ENCODE measurements at places on chromosomes 4 and X. TPM values are rescaled to one million over a fixed set of nuclear protein-coding genes. Genes with fewer than 3 reads are reported as not detected.

- H3K27me3 ChIP-seq, result no peaks in the 10 kb centered on the region
- H3K36me3 ChIP-seq, result peaks cover 8% of the 10 kb centered on the region
- H3K4me3 ChIP-seq, result no peak overlapping the region
These were observed 22.4 kb upstream of the CLTRN start for GRCh38 chrX:15686818-15687685.

DNA sequence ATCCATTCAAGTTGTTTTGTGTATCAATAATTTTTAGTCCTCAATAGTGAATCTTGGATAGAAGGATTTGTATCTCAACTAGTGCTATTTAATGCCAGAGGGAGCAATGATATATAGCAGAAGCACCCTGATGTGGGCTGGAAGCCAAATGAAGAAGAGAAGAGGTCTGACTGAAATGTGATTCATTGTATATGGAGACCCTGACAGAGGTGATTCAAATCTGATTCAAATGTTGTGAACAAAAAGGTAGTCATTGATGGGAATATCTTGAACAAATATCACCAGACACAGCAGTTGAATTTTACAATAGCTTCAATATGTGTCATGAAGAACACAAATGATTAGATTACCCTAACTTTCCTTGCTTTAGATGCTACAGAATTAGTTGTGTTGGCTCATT lies 27.5 kb upstream of the SULT1B1 start:
- no peaks in the 10 kb centered on the region for H3K36me3 ChIP-seq
- H3K4me3 ChIP-seq, result no peak overlapping the region
- no peak overlapping the region for H3K27ac ChIP-seq
- no peak for DNase-seq
- H3K27me3 ChIP-seq, result no peaks in the 10 kb centered on the region

GRCh38 chr4:154368060-154368459 lies 123.5 kb downstream of the DCHS2 start:
- H3K4me1 ChIP-seq, result peaks cover 6% of the 10 kb centered on the region
- no peak overlapping the region for H3K27ac ChIP-seq
- no peaks in the 10 kb centered on the region for H3K36me3 ChIP-seq
- no peak overlapping the region for H3K4me3 ChIP-seq

DNA sequence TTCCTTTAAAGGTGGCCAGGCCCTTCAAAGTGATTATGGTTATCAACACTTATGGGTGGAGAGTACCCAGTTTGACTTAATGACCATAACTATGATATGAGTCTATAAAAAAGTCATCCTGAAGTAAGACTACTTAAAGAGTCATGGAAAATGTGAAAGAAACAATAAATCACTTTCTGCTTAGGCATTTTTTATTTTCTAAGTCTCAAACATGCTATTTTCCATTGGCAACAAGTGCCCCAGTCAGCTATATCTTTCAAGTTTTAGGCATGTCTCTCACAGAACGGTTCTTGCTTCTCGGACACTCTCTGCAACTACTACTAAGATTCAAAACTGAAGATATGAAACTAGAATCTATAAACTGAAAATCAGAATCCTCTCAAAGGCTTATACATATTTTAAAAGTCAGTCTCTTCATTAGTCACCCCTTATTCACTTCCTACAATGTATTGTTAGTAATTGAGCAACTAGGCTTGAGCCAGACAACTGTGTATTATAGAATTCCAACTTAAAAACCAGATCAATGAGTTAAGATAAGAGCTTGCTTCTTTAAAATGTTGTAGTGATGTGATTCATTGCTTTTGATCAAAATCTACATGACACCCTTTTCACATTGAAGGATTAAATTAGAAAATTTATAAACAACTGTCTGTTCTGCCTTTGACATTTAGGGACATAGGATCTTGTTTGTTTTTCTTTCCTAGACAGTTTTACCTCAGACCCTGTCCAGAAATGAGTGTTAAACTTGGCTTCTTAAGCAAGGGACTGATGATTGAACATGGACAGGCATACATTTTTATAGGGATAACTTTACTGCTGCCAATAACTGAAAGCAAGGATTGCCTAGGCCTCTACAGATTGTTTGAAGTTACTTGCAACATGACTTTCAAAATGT lies 2.9 kb downstream of the ANTXR2 start:
- peaks cover 2% of the 10 kb centered on the region for H3K27me3 ChIP-seq
- H3K4me1 ChIP-seq, result peaks cover 60% of the 10 kb centered on the region
- no peak overlapping the region for H3K4me3 ChIP-seq
- H3K36me3 ChIP-seq, result peaks cover 7% of the 10 kb centered on the region
- H3K27ac ChIP-seq, result no peak overlapping the region

DNA sequence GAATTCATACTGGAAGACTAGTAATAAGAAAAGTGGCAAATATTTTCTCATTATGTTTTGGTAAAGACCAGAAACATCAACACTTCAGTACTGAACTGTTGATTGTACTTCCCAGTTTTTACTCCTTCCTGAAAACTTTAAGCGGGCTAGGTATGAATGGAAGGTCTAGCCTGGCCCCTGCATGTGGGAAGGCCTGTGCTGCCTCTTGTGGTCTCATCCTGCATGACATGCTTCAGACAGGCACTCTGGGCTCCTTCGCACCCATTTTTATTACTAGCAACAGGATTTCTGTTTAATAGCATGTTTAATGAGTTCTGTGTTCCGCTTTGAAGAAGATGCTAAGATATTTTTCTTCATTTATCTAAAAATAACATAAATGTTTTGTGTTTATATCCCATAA lies 279.1 kb downstream of the ANK2 start:
- no peaks in the 10 kb centered on the region for H3K4me1 ChIP-seq
- peaks cover 6% of the 10 kb centered on the region for H3K27me3 ChIP-seq
- H3K4me3 ChIP-seq, result no peak overlapping the region
- DNase-seq, result peak; percentile 13
- no peak overlapping the region for H3K27ac ChIP-seq

- H3K36me3 ChIP-seq, result peaks cover 3% of the 10 kb centered on the region
- no peak overlapping the region for H3K4me3 ChIP-seq
- H3K27me3 ChIP-seq, result no peaks in the 10 kb centered on the region
- H3K27ac ChIP-seq, result no peak overlapping the region
These were observed 114.5 kb downstream of the SLC10A7 start for GRCh38 chr4:146407257-146407656.

DNA sequence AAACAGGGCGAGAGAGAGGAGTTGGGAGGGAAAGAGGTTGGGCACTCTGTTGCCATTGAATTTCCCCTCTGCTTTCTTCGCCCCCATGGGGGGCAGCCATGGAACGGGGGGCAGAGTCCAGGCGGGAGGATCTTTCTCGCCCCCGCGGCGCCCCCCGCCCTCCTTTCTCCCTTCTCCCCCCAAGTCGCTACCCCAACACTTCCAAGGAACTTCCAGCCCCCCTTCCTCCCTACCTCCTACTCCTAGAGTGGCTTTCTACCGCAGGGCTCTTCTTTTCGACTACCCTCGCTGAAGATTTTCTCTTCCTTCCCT lies 594 bp upstream of the STAG2 start:
- peak overlapping the region; percentile 96 for H3K4me3 ChIP-seq
- no peaks in the 10 kb centered on the region for H3K27me3 ChIP-seq
- H3K27ac ChIP-seq, result peak overlapping the region; percentile 99
- H3K4me1 ChIP-seq, result peaks cover 19% of the 10 kb centered on the region
- peaks cover 10% of the 10 kb centered on the region for H3K36me3 ChIP-seq
- no peak for DNase-seq

DNA sequence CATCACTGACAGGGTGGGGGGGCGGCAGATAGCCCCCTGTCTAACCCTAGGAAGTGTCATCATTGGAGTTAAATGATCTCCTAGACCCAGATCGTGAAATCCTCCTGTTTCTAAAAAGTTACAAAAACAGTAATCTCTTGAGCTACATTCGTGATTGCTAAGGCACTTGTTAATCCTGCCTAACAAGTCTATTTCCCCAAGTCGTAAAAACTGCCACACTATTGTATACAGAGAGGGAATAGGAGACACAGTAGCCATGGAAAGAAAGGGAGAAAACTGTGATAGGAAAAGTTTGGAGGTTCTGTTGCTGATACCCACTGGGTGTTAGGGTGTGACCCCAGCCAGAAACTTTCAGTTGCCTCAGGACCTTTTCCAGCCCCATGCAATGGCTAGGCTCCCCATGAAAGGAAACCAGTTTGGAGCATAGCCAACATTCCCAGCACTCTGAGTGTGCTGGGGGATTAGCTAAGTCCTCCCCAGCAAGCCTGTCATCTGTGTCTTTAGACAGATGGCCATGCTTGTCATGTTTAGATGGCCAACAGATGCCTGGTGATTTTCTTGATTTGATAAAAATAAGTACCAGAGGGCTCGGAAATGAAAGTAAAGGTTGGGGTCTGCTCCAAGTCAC lies 63.3 kb upstream of the ANXA10 start:
- no peaks in the 10 kb centered on the region for H3K27me3 ChIP-seq
- DNase-seq, result no peak
- H3K4me3 ChIP-seq, result no peak overlapping the region
- H3K36me3 ChIP-seq, result no peaks in the 10 kb centered on the region

GRCh38 chrX:41759817-41760216 lies 35.8 kb downstream of the GPR82 start:
- H3K27me3 ChIP-seq, result no peaks in the 10 kb centered on the region
- H3K27ac ChIP-seq, result no peak overlapping the region
- H3K4me3 ChIP-seq, result no peak overlapping the region

- H3K27ac ChIP-seq, result no peak overlapping the region
- H3K36me3 ChIP-seq, result no peaks in the 10 kb centered on the region
- no peaks in the 10 kb centered on the region for H3K27me3 ChIP-seq
- no peak for DNase-seq
These were observed 1186.8 kb downstream of the TECRL start for GRCh38 chr4:63222466-63222865.

GRCh38 chrX:77347572-77347971 lies 99.6 kb upstream of the FGF16 start:
- no peaks in the 10 kb centered on the region for H3K27me3 ChIP-seq
- H3K4me3 ChIP-seq, result no peak overlapping the region
- no peaks in the 10 kb centered on the region for H3K36me3 ChIP-seq
- H3K4me1 ChIP-seq, result no peaks in the 10 kb centered on the region
- no peak for DNase-seq

DNA sequence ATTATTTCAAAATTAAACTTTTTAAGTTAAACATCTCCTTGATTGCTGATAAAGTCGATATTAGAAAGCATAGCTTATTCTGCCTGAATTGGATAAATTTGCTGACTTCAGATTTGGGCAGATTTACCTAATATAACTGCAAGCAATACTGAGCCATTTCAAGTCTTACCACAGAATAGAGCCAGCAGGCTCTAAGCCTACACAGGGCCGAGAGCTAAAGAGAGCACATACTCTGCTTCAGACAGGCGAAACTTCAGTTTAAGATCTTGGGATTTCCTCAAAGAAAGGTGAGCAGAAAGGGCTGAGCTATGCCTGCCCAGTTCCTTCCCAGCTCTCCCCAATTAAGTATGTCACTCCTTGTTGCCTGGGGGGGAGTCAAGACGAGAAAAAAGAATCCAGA lies 240.6 kb upstream of the NOCT start:
- DNase-seq, result no peak
- no peaks in the 10 kb centered on the region for H3K36me3 ChIP-seq
- H3K27ac ChIP-seq, result no peak overlapping the region
- H3K4me3 ChIP-seq, result no peak overlapping the region

DNA sequence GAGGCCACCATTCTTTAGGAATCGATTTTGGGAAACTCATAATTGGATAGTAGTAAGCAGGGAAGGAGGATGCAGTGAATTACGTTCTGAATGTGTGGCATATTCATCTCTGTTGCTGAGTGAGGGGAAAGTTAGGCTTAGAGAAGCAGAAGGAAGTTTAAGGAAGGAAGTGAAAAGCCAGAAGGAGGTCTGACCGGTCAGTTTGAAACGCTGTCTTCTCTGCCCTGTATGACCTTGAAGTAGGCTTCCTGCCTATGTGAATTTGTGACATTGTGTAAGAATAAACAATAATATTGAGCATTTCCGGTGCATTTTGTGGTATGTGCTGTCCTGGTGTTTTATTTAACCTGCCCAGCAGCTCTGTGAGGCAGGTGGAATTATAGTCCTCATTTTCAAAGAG lies 67.3 kb downstream of the PDLIM5 start:
- H3K27ac ChIP-seq, result no peak overlapping the region
- H3K36me3 ChIP-seq, result peaks cover 2% of the 10 kb centered on the region
- H3K4me1 ChIP-seq, result peaks cover 16% of the 10 kb centered on the region

The MAMLD1 gene
- total RNA-seq, result 1.8 TPM

The KCNE5 gene
- total RNA-seq, result not detected

The FOXR2 gene
- not detected for total RNA-seq

The ANXA3 gene
- total RNA-seq, result 1.2 TPM

The UBA6 gene
- total RNA-seq, result 79.5 TPM
